ENCODE measurements at places on chromosomes 5 and 9. TPM values are rescaled to one million over a fixed set of nuclear protein-coding genes. Genes with fewer than 3 reads are reported as not detected.

TMEM215 gene
- not detected for total RNA-seq

OLFM1 gene
- 6.5 TPM for total RNA-seq

RASGEF1C gene
- total RNA-seq = 0.57 TPM

MXD3 gene
- total RNA-seq = 6.2 TPM

BTNL9 gene
- total RNA-seq = 46.4 TPM

GRCh38 chr5:153224651-153225050 lies 265.8 kb upstream of the GRIA1 start:
- no peaks in the 10 kb centered on the region for H3K27me3 ChIP-seq
- H3K4me1 ChIP-seq = no peaks in the 10 kb centered on the region
- DNase-seq = no peak
- H3K4me3 ChIP-seq = no peak overlapping the region
- no peaks in the 10 kb centered on the region for H3K36me3 ChIP-seq

DNA sequence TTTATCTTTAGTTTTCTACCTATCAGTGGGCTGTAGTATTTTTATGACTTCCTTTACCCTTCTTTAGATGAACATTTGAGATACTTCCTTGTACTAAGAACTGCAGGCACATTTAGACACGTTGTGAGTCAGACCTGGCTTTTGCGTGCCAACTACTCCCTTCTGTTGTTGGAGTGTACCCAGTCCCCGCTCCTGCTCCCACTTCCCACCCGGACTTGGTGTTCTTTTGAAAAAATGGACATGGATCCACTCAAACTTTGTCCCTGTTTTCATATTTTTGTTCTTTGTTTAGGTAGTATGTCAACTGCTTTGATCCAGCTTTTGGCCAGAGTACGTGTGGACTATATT lies 60.7 kb downstream of the PARP8 start:
- no peaks in the 10 kb centered on the region for H3K4me1 ChIP-seq
- no peaks in the 10 kb centered on the region for H3K36me3 ChIP-seq
- DNase-seq = no peak
- H3K27me3 ChIP-seq = no peaks in the 10 kb centered on the region
- no peak overlapping the region for H3K4me3 ChIP-seq

- no peak overlapping the region for H3K4me3 ChIP-seq
- H3K36me3 ChIP-seq = no peaks in the 10 kb centered on the region
- peaks cover 9% of the 10 kb centered on the region for H3K4me1 ChIP-seq
- no peak overlapping the region for H3K27ac ChIP-seq
- H3K27me3 ChIP-seq = no peaks in the 10 kb centered on the region
- peak; percentile 38 for DNase-seq
Observed at GRCh38 chr5:56696900-56697299, 118.4 kb upstream of the MAP3K1 start.

- no peaks in the 10 kb centered on the region for H3K4me1 ChIP-seq
- no peaks in the 10 kb centered on the region for H3K36me3 ChIP-seq
- H3K27ac ChIP-seq = no peak overlapping the region
- H3K4me3 ChIP-seq = no peak overlapping the region
Observed at GRCh38 chr5:11777096-11777495, 127.2 kb downstream of the CTNND2 start.

DNA sequence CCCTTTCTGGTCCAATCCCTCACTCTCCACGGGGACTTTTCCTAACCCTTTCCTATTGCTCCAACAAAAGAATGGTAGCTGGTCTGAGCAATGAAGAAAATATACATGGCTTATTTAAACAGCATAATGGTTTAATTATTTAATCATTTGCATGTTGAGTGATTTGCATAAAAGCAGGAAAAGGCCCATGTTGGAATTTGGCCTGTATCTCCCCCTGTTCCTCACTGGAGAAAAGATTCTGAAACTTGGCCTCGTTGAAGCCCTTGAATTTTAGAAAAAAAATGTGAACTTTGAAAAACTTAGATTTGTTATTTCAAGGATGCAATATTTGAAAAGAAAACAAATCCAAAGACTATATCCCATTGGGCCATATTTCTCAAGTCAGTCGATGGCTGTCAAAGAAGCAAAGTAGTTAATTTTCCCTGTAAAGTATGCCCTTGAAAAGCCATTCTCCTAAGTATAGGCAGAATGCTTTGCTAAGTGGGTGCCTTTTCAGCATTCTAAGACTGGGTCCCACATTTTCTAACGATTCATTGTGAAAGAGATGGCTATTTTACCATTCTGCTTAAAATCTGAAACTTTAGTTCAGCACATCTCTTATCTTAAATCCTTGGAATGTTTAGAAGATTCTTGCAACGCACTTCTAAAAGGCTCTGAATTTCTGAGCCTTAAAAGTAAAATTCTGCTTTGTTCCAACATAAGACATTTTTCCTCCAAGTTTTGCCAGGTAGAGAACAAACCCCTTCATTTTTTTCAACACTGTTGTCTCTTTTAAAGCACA lies 428.8 kb downstream of the ARHGEF28 start:
- no peak for DNase-seq
- H3K36me3 ChIP-seq = no peaks in the 10 kb centered on the region
- H3K27ac ChIP-seq = peak overlapping the region; percentile 68
- no peaks in the 10 kb centered on the region for H3K27me3 ChIP-seq

DNA sequence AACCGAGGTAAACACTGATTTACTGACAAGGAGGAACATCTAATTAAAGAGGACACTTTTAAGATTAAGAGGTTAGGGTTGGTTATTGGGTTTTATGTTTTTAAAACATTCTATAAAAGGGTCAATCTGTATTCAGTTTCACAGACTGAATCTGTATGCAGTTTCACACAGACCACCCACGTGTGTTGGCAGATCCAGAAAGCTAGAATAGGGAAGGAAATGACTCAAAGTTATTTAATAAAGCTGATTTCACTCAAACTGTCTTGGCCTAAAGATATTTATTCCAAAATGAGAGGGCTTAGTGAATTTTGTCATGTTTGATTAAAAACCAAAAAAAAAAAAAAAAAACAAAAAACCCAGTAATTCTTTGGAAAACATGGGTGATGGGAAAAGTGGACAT lies 140.2 kb downstream of the SLC24A2 start:
- no peaks in the 10 kb centered on the region for H3K36me3 ChIP-seq
- H3K4me1 ChIP-seq = no peaks in the 10 kb centered on the region
- H3K4me3 ChIP-seq = no peak overlapping the region
- H3K27me3 ChIP-seq = no peaks in the 10 kb centered on the region
- DNase-seq = no peak

DNA sequence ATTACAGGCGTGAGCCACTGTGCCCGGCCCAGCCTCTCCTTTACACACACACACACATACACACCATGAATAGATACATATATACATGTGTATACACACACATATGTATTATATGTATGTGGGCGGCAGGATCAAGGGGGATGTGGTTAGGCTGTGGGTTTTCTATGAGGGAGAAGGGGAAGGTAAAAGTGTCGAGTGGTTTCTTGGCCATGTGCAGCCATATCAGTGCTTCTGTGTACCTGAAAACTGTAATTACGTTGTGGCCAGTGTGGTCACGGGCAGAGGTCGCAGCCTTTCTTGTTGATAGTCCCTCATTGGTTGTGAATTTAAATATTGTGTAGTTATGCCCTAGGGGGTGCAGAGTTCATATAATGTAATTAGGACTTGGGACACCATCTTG lies 16.5 kb downstream of the CDK20 start:
- H3K27me3 ChIP-seq = no peaks in the 10 kb centered on the region
- H3K4me3 ChIP-seq = no peak overlapping the region
- peaks cover 2% of the 10 kb centered on the region for H3K4me1 ChIP-seq
- no peaks in the 10 kb centered on the region for H3K36me3 ChIP-seq
- DNase-seq = no peak

GRCh38 chr9:131253891-131254491 lies 22.3 kb downstream of the FAM78A start:
- peaks cover 9% of the 10 kb centered on the region for H3K4me1 ChIP-seq
- no peaks in the 10 kb centered on the region for H3K27me3 ChIP-seq
- DNase-seq = no peak
- no peaks in the 10 kb centered on the region for H3K36me3 ChIP-seq

DNA sequence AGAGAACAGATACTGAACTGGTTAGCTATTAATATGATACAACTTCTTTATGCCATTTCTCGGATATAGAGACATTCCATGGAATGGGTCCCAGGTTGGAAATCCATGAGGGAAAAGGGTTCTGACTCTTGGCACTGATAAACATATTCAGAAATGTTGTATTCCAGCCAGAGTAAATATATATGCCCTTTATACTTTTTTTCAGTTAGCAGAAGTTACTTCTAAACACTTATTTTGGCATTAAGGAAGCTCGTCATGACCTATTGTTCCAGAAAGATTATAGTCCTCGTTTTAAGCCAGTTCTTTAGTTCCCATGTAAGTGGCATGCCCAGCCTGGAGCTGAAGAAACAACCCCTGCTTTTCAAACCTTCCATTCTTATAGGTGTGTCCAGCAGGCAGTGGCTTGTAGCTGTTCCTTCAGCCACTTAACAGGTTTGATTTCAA lies 181.6 kb downstream of the CD180 start:
- DNase-seq = no peak
- no peak overlapping the region for H3K27ac ChIP-seq
- H3K27me3 ChIP-seq = no peaks in the 10 kb centered on the region
- H3K4me3 ChIP-seq = peak overlapping the region; percentile 17
- H3K36me3 ChIP-seq = no peaks in the 10 kb centered on the region

DNA sequence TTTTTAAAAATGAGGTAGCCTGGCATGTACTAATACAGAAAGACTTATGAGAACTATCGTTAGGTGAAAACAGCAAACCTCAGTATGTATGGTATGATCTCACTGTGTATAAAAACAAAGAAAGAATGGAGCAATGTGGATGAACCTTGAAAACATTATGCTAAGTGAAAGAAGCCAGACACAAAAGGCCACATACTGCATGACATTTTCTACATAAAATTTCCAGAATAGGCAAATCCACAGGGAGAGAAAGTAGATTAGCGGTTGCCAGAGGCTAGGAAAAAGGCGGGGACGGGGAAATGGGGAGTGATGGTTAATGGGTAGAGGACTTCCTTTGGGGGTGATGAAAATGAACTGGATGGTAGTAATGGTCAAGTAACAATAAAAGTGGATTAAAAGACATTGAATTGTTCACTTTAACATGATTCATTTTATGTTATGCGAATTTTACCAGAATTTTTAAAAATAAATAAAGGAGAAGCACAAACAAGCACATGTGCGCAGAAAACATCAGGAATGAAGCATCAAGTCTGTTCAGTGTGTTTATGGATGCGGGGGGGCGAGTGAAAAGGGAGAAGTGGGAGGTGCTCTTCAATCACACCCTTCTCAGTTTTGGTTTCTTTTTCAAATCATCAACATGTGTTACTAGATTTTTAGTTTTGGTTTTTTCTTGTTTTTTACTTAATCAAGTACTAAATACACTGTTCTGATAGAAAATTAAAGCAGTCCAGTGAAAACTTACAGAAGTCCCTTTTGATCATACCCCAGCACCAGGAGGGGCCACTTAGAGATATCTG lies 16.3 kb downstream of the ROR2 start:
- peaks cover 1% of the 10 kb centered on the region for H3K4me1 ChIP-seq
- no peaks in the 10 kb centered on the region for H3K27me3 ChIP-seq
- DNase-seq = no peak
- no peaks in the 10 kb centered on the region for H3K36me3 ChIP-seq

- no peak overlapping the region for H3K4me3 ChIP-seq
- H3K27ac ChIP-seq = no peak overlapping the region
- H3K36me3 ChIP-seq = no peaks in the 10 kb centered on the region
- DNase-seq = no peak
- H3K4me1 ChIP-seq = no peaks in the 10 kb centered on the region
Observed at GRCh38 chr5:54302267-54302687, 8.1 kb downstream of the ARL15 start.

DNA sequence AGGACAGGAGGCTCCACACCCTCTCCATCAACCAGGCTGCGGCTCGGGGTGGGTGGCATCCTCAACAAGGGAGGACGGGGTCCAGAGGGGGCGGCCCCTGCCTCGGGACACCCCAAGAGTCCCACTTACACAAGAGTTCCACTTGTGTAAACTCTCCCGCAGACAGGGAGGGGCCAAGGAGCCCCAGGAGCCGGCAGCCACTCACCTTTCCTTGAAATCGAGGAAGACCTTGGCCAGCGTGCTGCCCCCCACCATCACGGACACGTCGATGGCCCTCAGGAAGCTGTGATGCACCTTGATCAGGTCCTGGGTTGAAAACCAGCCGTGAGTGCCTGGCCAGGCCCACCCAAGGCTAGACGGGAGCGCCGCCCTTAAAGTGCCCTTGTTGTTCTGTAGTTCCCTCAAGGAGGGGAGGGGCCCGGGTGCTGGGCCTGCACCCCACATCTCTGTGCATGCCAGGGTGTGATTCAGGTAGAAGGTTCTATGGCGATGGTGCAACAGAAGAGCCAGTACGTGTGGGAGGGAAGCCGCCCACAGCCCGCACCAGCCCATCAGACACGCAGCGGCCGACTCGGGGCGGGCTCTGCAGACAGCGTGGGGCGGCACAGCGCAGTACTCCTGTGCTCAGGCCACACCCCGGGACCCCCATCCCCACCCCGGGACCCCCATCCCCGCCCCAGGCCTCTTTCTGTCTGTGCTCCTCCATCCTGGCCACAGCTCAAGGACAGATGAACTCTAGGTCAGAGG lies 67.9 kb upstream of the SARDH start:
- DNase-seq = no peak
- no peak overlapping the region for H3K4me3 ChIP-seq
- no peaks in the 10 kb centered on the region for H3K27me3 ChIP-seq
- H3K27ac ChIP-seq = no peak overlapping the region
